ENCODE measurements at places on chromosomes 3 and 15. TPM values are rescaled to one million over a fixed set of nuclear protein-coding genes. Genes with fewer than 3 reads are reported as not detected.

- no peak for DNase-seq
Measured at GRCh38 chr3:150059241-150059640, 88.5 kb upstream of the PFN2 start.

DNA sequence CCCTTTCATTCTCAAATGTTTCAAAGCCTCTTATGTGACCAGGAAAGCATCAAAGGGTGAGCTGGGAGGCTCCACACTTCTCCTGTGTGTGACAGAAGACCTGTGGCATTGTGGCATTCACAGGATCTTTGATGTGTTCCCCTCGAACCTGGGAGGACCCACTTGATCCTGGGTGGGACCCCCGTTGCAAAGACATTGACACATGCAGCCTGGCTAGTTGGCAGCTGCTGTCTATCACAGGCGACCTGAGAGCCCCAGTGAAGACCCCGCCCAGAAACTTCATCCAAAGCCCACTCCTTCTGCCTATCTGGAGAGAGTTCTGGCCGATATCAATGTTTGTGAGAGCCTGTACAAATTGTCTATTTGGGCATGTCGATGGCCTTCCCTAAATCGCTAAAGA is 140.4 kb upstream of the ATP2B2 start:
- no peak for DNase-seq

DNA sequence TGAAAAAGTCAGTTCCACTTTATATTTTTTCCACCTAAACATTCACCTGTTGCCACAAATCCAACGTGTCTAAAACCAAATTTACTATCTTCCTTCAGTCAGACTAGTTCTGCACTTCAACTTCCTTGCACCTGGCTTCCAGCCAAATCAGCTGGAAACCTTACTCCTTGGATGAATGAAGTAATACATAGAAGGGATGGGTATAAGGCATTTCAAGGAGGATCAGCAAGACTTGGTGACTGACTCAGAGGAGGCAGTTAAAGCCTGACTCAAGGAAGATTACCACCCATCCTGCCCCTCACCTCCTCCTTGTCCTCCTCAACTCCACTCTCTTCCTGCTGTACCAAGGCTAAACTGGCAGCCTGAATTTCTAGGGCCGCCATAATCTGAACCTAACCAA is 37.1 kb downstream of the QTRT2 start:
- peak; percentile 92 for DNase-seq

GRCh38 chr15:48400086-48400485 is 68.9 kb downstream of the DUT start:
- no peak for DNase-seq

GRCh38 chr15:56804279-56804678 is 71.0 kb upstream of the ZNF280D start:
- DNase-seq, result no peak

DNA sequence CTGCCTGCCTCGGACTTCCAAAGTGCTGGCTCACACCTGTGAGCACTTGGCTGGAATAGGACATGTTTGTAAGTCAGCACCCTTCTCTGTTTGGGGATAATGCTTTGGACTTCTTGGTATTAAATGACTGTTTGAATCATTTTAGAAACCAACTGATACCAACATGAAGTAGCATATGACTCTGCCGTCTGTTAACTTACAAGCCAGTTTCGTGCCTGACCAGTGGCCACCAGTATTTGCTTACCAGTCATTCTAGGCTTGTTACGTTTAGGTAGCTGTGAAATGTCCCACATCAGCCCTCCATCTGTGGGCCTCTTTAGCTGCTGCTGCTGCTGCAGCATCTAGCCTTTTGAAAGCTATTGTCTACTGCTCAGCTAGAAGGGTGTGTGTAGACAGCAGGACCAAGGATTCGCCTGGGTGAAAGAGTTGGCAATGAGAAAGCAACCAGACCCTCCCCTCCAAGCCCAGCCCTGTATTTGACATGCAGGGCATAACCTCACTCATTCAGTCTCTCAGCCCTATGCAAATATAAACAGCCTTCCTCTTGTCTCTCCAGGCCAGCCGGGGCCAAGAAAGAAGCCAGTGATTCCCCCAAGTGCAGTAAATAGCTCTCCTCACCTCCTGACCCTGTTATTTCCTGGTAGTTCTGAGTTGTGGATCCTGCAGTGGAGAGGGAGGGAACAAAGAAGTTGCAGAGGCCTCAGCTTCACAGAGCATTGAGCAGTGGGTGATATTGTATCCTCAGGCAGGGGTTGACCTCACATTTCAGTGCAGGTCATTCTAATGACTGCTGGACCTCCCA is 51.0 kb downstream of the NKIRAS1 start:
- DNase-seq, result peak; percentile 41

DNA sequence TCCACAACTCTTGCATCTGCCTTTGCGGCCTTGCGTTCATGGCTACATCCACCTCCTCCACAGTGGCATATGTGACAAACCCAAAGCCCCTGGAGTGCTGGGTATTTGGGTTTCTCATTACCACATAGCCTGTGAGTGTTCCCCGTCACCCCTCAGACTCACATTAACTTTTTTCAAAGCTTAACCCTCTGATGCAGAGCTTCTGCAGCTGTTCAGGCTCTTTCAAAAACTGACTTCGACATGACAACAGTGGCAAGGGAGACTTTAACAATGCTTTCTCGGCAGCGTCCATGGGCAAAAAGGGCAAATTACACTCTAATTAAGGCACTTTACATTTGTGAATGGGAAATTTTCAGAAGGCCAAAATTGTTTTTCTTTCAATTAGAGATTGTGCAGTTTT is 343.2 kb downstream of the UNC13C start:
- DNase-seq, result no peak

DNA sequence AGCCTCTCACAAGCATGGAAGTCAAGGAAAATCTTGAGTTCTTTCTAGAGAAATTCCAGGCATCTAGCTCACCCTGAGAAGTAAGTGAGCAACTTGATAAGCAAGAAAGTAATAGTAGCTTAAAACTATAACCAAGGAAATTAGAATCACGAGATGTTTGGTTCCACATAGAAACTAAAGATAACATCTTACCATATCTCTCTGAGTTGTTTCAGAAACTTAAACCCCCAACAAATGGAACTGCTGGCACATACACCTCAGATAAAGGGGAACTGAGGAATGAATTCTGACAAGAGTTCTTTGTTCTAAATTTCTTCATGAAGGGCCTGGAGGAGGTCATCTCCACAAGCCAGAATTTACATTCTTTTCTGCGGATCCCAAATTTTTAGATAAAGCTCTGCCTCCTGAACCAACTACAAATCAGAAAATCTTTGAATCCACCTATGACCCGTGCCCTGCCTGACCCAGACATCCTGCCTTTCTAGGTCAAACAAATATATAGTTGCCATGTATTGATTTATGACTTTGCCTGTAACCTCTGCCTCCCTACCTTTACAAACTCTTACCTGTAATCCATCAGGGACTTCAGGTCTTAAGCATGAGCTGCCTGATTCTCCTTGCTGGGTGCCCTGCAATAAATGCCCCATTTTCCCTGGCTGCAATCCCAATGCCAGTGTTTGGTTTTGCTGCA is 26.4 kb upstream of the ABHD17C start:
- DNase-seq, result no peak

- DNase-seq, result no peak
Measured at GRCh38 chr3:142007710-142008399, 131.4 kb downstream of the ATP1B3 start.

- DNase-seq, result peak; percentile 64
Measured at GRCh38 chr3:128068156-128068620, 16.0 kb downstream of the SEC61A1 start.

GRCh38 chr3:182212479-182213076 is 500.9 kb downstream of the SOX2 start:
- DNase-seq, result peak; percentile 98

DNA sequence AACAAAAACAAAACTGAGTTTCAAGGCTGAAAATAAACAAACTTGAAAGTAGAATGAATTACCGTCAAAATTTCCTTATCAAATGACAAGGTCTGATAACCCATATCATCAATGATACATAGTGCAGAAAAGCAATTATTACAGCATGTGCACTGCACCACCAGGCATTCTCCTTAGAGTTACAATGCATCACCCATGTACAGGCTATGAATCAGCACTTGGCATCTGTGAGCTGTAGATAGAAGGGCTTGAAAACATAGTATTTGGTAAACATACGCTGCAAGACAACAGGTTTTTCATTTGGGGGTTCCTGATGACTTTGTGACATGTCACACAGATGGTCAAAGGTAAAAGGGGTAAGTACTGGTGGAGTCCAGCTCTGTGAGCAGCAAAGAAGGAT is 265.1 kb downstream of the CTNNB1 start:
- no peak for DNase-seq

- peak; percentile 87 for DNase-seq
Measured at GRCh38 chr3:197297476-197298340, 704 bp downstream of the DLG1 start.

GRCh38 chr3:64426551-64426950 is 201.3 kb upstream of the PRICKLE2 start:
- DNase-seq, result no peak

GRCh38 chr3:165783383-165783782 is 53.8 kb downstream of the BCHE start:
- no peak for DNase-seq

GRCh38 chr15:70418943-70419342 is 321.2 kb upstream of the TLE3 start:
- no peak for DNase-seq

DNA sequence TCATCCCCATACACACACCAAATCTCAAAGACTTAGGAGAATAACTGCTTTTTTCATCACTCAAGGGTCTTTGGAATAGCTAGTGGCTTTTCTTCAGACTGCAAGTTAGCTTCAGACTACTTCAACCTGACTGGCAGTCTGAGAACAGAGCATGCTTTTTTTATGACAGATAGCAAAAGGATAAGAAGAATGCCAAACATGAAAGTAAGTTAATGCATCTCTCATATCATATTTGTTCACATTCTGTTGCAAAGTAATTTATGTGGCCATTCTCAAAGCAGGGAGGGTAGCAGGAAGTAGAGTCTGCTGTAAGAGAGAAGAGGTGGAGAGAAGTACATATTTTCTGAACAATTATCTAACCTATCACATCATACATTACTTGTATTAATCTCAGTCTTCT is 544.4 kb downstream of the ZPLD1 start:
- no peak for DNase-seq

DNA sequence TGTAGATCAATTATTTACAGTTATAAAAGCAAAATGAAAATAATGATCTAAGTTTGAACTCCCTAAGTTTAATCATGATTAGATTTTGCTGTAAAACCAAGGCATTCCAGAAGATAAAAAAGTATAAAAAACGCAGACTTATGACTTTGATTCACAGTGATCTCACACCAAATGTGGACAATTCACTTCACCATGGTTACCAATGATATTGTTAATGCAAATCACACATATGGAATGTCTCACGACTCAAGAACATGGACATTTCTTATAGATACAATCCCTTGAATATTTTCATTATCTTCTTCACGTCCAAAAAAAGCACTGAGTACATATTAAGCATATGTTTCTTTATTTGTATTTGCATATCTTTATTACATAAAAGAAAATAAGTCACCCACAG is 1054.2 kb downstream of the NAALADL2 start:
- DNase-seq, result no peak

DNA sequence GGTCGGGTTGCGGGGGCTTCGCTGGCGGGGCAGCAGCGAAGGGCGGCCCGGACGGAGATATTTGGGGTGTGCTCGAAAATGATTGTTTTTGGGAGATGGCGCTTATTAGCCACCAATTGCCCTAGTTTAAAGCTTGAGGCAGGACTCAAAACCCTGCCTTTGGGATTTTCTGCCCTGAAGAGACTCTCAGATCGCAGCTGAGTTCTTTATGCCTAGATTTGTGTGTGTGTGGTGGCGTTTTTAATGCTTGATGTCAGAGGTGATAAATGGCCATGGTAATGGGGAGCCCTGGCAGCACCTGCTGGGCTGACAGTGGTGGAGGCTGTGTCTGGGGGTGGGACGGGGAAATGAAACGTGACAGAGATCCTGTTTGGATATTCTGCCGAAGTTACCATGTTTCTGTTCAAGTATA is 604 bp downstream of the KCTD6 start:
- no peak for DNase-seq

DNA sequence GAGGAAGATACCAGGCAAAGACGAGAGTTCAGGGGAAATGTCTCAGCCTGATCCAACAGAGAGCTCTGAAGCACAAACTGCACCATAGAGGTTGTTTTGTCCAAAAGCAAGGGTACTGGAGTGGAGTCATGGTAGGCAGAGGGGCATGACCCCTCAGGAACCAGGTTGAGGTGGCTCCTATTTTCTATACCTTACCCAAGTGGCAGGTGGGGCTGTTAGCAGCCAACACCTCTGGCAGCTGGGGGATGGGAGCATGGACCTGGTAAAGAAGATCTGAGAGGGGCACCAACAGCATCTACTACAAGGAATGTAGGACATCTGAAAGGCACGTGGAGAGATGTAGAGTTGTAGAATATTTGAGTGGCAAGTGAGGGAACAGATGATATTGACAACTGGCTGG is 85.2 kb downstream of the GAP43 start:
- no peak for DNase-seq

DNA sequence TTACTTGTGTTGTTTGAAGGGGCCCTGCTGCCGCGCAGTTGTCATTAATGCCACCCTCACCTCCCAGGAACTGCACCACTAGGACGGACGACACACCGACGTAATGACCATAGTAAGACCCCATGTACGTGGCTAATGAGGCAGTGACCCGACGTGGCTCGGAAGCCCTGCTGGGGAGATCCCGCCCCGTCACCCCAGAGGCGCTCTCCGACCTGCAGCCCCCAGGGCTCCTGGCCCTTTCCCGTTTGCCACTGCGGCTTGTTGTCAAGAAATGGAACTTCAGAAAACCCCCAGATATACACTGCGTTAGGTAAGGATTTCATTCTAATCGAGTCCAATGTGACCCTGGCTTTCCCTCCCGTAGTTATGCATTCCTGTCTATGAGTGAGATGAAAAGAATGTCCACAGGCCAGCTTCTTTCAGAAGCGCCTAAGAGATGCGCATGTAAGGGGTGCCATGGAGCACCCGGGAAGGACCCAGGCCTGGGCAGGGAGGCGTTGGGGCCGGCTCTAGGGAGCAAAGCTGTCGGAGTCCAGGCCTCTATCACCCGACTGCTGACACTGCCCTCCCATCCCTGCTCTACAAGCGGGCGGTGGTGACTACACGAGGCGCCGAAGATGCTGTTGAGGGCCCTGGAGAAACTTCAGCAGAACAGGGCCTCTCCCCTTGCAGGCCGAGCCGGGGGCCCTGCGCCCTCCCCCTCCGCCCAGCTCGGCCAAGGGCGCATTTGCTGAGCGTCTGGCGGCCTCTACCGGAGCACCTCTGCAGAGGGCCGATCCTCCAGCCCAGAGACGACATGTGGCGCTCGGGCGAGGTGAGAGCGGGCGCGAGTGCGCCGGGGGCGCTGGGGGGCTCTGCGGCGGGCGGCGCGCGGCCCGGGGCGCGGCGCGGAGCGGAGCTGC is at the start of gene GABRA5:
Gene GABRA5 (plus strand): TSS at position 765 of the 902 bp plus-strand sequence. CDS start 2,187 bp downstream, outside the sequence.
- peak; percentile 5 for DNase-seq

- peak; percentile 98 for DNase-seq
Measured at GRCh38 chr3:14410503-14411165, 8.2 kb downstream of the SLC6A6 start.

Gene GOLGA8T
- total RNA-seq, result 0.06 TPM

Gene CDHR4
- not detected for total RNA-seq

Gene ETV5
- 57.1 TPM for total RNA-seq

Gene HIGD2B
- total RNA-seq, result not detected

Gene VILL
- total RNA-seq, result 1.0 TPM

Gene TMEM212
- total RNA-seq, result not detected

Gene FRMD4B
- total RNA-seq, result 12.9 TPM

Gene GOLGA6B
- 0.18 TPM for total RNA-seq

Gene ANKRD63
- total RNA-seq, result not detected

Gene AHSG
- 0.32 TPM for total RNA-seq

Gene GOLGA8G
- total RNA-seq, result not detected

Gene GALNT15
- 0.13 TPM for total RNA-seq
